ENCODE measurements at places on chromosomes 2 and 18.

DNA sequence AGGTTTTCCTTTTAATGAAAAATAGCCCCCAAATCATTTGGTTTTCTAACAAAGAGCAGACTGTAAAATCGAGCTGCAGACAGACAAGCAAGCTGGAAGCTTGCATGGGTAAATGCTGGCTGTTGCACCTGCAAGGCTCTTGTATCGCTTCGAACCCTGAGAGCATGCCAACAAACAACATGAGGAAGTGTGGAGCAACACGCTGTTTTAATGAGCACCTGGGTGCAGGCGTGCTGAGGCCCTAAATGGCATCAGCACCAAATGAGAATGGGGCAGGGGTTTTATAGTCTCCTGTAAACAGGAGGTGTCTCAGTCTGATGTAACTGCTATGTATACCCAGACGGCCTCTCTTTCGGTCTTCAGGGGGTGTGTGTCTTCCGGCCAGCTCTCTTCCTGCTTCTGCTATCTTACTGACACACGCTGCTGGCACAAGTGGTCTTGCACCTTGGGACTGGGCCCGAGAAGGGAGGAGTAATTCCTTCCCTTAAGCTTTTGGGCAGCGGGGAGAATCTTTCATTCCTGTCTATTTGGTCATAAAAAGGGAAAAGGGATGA lies 31.9 kb upstream of the CDH2 start:
- no peak for DNase-seq

- no peak for DNase-seq
These were observed 15.5 kb upstream of the NPPC start for GRCh38 chr2:231941673-231942072.

- DNase-seq = no peak
These were observed 175.9 kb upstream of the ITGA4 start for GRCh38 chr2:181281206-181281832.

DNA sequence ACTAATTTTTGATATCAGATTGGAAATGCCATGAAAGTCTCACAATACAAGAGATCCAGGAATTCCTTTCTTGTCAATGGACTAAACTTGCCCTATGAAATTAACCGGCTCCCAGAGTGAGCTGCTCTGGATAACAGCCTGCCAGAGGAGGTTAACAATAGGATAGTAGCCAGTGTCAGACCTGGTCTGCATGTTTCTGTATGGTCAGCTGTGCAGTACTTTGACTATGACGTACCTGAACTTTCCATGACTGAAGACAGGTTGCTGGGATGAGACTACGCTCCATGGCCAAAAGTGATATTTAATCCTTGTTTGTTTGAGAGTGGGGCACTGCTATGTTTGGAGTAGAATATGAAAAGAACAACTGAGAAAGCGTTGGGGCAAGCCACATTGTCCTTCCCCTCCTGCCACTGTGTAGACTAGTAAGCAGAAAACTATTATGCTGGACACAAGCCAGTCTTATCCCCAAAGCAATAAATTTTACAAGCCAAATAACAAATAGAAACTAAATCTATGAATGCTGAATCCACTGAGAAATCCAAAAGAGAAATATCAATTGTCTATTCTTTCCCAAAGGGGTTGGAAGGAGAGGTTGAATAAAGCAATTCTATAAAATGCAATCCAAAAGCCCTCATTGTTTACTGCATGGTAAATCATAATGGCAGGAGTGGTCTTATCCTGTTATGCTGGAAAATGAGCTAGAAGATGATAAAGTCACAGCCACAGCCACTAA lies 115.5 kb upstream of the CYP26B1 start:
- DNase-seq = no peak

DNA sequence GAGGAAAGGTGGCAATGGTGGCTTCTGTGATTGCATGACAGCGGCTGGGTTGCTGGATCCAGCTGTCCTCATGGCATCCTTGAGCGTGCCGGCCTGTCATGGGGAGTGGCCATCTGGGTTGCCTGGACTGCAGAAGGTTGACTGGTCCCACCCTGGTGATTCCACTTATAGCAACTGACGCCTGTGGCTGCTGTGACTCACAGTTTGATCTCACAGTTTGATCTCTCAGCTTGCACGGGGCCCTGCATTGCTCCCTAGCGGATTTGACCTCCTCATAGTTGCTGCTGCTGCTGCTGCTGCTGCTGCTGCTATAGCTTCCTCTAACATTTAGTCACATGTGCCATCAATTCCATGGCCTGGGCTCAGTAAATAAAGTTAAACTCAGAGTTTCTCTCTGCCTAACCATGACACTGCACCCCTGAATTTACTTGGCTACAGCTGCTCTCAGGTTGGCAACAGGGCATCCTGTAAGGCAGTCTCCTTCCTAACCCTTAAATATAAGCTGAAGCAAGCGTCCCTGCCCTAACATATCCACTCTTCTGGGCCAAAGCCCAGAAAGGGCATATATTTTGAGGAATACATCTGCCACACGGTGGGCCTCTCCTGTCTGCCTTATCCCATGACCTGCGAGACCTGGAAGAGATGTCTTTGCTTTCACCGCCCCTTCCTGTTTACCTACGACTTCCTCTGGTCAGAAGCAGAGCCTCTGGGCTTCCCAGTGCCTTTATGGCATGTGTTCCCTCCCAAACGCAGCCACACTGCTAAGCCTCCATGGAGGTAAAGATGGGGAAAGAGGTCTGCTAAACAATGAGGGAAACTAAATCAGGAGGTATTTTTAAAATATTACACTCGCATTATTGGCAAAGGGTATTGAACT lies 37.8 kb upstream of the CCDC150 start:
- peak; percentile 99 for DNase-seq

DNA sequence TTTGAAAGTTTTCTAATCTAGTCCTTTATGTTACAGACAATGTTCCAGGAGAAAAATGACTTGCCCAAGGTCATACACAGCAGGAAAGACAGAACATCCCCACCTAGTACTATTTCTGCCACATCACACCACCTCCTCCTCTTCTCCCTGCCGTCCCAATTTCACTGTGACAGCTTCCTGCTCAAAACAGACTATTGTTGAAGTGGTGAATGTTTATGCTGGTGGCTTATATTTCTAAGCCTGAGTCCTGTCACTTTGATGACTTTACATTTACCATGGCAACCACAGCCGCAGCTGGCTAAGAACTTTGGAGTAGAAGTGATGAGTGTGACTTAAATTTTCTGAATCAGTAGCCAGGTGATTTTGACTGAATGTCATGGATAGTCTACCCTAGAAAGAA lies 10.0 kb downstream of the GALNT5 start:
- DNase-seq = no peak

GRCh38 chr18:48785091-48785614 lies 165.6 kb downstream of the SMAD7 start:
- no peak for DNase-seq

GRCh38 chr18:70151614-70152013 lies 53.9 kb downstream of the RTTN start:
- DNase-seq = no peak

DNA sequence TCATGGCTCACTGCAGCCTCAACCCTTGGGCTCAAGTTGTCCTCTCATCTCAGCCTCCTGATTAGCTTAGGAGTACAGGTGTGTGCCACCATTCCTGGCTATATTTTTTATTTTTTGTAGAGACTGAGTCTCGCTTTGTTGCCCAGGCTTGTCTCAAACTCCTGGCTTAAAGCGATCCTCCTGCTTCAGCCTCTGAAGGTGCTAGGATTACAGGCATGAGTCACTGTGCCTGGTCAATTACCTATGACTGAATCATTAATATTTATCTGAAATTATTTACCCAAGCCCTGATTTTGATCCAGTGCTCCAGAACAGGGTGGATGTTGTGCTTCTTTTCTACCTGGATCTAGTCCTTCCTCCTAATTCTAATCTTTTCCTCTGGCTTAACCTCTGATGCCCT lies 87.8 kb downstream of the MAP2 start:
- no peak for DNase-seq

GRCh38 chr2:60634438-60634837 lies 81.0 kb upstream of the BCL11A start:
- DNase-seq = peak; percentile 29

DNA sequence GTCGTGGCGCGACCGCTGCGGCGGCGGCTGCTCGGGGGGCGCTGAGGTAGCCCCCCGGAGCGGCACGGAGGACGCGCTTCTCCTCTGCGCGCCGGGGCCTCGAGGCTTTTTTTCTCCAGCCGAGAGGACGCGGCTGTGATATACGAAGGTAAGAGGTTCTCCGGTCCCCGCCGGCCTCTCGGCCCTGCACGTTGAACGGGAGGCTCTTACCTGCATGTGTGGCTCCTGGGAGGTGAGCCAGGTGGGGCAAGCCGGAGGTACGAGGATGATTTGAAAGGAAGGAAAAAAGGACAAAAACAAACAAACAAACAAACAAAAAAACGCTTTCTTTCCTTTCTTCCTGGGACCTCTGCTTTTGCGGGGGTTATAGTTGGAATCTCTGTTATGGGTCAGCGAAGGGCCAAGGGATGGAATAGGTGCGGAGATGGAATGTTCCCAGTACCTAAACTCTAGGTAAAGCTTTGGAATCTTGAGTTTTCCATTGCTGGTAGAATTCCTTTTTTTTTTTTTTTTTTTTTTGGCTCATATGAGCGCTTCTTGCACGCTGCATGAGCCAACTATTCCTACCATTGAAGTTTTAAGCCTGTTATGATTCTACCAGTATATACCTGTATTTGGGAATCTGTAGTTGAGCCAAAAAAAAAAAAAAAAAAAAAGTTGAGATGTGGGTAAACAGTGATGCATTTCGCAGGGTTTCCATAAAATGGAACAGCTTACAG lies 674 bp downstream of the PTPN4 start:
- no peak for DNase-seq

Data from fibroblast of skin of back (primary cell).